Aorta (tissue), 5 donors: ENCODE measurements at places on chromosomes 4 and X.

DNA sequence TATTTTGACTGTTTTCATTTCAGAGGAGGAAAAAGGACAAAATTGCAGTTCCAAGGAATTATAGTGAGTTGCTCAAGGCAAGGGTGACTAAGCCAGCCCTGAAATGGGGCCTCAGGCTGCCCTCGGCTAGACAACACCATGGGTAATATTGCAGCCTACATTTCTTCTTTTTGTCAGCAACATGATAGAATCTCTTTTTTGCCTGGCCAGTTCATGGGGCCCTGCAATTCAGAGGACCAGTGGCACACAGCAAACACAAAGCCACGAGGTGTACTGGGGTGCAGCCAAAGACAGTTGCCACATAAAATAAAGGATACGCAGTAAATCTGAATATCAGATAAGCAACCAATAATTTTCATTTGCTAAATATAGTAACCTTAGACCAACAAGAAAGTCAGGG lies 41.8 kb downstream of the RBM47 start:
- no peaks in the 10 kb centered on the region for H3K36me3 ChIP-seq
- no peaks in the 10 kb centered on the region for H3K27me3 ChIP-seq
- H3K4me1 ChIP-seq: no peaks in the 10 kb centered on the region
- no peak overlapping the region for H3K4me3 ChIP-seq

DNA sequence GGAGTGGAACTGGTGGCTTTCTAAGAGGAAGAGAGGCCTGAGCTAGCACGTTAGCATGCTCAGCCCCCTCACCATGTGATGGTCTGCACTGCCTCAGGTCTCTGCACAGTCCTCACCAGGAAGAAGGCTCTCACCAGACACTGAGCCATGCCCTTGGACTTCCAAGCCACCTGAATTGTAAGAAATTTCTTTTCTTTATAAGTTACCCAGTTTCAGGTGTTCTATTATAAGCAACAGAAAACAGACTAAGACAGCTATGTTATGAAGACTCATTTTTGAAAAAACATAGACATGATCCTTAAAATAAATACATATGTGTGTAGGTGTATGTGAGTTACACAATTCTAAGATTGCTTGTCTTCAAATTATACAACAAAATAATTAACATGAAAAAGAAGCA lies 74.7 kb downstream of the CEP44 start:
- no peaks in the 10 kb centered on the region for H3K36me3 ChIP-seq
- no peaks in the 10 kb centered on the region for H3K4me1 ChIP-seq
- no peak for DNase-seq
- H3K4me3 ChIP-seq: no peak overlapping the region
- H3K27me3 ChIP-seq: no peaks in the 10 kb centered on the region

DNA sequence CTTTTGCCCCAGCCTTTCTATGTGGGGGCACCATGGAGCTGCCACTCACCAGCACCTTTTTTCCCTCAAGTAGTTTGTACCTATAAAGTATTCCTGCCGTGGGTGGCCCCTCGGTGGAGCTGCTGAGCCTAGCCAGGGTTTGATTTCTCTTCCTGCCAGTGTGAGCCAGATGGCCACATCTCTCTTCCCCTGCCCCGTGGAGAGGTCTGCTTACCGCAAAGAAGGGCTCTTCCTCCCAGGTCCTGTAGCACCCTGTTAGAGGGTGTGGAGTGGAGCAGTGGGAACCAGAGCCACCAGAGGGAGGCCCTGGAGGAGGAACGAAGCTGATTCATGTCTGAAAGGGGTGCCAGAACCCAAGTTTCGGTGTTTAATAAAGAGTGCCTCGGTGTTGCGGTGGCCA lies 95.4 kb downstream of the PTTG2 start:
- no peak overlapping the region for H3K4me3 ChIP-seq
- H3K27ac ChIP-seq: no peak overlapping the region
- no peak for DNase-seq
- no peaks in the 10 kb centered on the region for H3K27me3 ChIP-seq
- no peaks in the 10 kb centered on the region for H3K4me1 ChIP-seq
- H3K36me3 ChIP-seq: no peaks in the 10 kb centered on the region

DNA sequence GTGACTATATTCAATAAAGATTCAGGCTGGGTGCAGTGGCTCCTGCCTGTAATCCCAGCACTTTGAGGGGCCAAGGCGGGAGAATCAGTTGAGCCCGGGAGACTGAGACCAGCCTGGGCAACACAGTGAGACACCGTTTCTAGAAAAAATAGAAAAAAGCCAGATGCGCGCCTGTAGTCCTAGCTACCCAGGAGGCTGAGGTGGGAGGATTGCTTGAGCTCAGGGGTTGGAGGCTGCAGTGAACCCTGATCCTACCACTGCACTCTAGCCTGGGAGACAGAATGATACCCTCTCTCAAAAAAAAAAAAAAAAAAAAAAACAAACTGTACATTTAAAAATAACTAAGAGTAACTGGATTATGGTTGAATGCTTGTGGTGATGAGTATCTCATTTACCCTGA lies 1.1 kb downstream of the NUDT6 start:
- H3K4me3 ChIP-seq: no peak overlapping the region
- H3K4me1 ChIP-seq: peaks cover 1% of the 10 kb centered on the region
- no peak overlapping the region for H3K27ac ChIP-seq
- H3K27me3 ChIP-seq: no peaks in the 10 kb centered on the region
- H3K36me3 ChIP-seq: no peaks in the 10 kb centered on the region
- DNase-seq: no peak

GRCh38 chrX:17859609-17860178 lies 1.4 kb downstream of the RAI2 start:
- H3K27ac ChIP-seq: no peak overlapping the region
- no peaks in the 10 kb centered on the region for H3K4me1 ChIP-seq
- H3K4me3 ChIP-seq: peak overlapping the region; percentile 1
- no peaks in the 10 kb centered on the region for H3K36me3 ChIP-seq

- H3K27me3 ChIP-seq: no peaks in the 10 kb centered on the region
- H3K4me3 ChIP-seq: no peak overlapping the region
- no peaks in the 10 kb centered on the region for H3K36me3 ChIP-seq
- H3K4me1 ChIP-seq: no peaks in the 10 kb centered on the region
- no peak for DNase-seq
- H3K27ac ChIP-seq: no peak overlapping the region
These were observed 120.5 kb upstream of the SORBS2 start for GRCh38 chr4:185932491-185932890.

GRCh38 chr4:99405433-99406115 lies 29.6 kb downstream of the ADH7 start:
- no peak overlapping the region for H3K4me3 ChIP-seq
- H3K27me3 ChIP-seq: no peaks in the 10 kb centered on the region
- no peak for DNase-seq
- peaks cover 2% of the 10 kb centered on the region for H3K36me3 ChIP-seq
- peaks cover 3% of the 10 kb centered on the region for H3K4me1 ChIP-seq

DNA sequence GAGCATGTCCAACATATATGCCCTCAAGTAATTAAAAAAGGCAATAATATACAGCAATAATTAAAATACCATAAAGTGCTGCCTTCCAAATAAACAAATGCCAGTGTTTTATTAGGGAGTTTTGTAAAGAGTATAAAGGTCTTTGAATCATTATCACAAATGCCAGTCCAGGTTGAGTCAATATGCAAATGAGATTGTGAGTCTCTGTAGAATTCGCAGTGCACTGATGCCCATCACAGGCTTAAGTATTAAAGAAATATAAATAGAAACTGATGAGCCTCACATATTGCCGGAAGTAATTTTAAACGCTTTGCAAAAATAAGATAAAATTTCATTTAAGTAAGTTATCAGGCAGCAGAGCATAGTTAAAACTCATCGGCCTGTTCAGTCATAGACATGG lies 205.0 kb upstream of the TECRL start:
- no peaks in the 10 kb centered on the region for H3K4me1 ChIP-seq
- H3K36me3 ChIP-seq: no peaks in the 10 kb centered on the region
- no peak overlapping the region for H3K4me3 ChIP-seq
- H3K27me3 ChIP-seq: no peaks in the 10 kb centered on the region
